ENCODE measurements at places on chromosomes 11 and 22.

DNA sequence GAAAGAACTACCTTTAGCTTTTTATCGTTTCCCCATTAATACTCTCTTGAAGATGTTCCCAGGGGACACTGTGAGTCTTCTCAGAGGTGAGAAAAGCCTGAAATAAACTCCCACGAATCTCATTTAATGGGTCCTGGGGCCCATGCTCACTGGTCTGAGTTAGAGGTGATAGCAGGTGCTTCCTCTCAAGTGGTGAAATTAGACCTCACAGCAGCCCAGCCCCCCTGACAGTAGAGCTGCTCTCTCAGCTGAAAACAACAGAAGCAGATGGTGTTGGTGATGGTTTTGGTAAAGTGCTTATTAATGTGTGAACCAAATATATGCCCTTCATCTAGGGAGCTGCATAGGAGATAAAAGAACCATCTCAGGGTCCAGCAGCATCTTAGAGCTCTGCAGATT is 76.8 kb upstream of the VPREB1 start:
- no peak for DNase-seq

GRCh38 chr22:48433647-48434046 is 1394.0 kb downstream of the BRD1 start:
- DNase-seq = peak; percentile 41

- peak; percentile 91 for DNase-seq
Observed at GRCh38 chr22:30890686-30891442, 77.7 kb downstream of the MORC2 start.

DNA sequence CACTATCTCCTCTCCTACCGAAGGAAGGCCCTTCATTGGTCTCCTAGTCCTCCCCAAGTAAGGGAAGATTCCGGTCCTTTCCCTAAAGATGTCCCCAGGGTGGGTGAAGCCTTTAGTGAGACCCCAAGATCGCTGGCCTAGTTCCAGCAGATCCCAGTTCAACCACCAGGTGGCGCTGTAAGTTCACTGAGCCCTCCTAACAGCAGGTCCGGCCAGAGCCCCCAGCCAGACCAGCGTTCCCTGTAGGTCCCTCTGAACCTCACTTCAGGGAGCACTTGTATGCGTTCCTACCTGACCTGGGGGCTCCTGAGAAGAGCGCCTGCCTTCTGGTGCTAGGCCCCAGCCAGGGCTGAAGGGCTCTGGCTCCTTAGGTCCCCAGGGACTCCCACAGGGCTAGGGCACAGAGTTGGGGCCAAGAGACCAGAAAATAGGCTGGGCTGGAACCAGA is 38.1 kb downstream of the LMO1 start:
- peak; percentile 87 for DNase-seq

DNA sequence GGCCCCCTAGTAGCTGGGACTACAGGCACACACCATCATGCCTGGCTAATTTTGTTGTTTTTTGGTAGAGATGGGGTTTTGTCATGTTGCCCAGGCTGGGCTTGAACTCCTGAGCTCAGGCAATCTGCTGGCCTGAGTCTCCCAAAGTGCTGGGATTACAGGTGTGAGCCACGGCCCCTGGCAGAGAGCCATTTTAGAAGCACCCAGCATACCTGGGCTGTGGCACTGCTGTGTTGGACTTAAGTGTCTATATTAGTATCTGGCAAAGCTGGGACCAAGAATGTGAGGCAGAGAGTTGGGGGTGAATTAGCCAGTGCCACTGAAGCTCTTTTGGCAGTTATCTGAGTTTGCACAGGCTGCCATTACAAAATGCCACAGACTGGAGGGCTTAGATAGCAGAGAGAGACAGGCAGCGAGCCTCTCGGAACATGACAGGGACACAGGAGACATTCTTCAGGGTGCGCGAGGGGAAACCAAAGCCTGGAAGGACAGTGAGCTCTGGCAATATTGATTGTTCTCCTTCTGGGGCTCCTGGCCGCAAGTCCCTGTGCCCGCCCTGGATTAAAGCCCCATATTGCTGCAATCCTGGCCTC is 87.7 kb upstream of the ALX4 start:
- no peak for DNase-seq

DNA sequence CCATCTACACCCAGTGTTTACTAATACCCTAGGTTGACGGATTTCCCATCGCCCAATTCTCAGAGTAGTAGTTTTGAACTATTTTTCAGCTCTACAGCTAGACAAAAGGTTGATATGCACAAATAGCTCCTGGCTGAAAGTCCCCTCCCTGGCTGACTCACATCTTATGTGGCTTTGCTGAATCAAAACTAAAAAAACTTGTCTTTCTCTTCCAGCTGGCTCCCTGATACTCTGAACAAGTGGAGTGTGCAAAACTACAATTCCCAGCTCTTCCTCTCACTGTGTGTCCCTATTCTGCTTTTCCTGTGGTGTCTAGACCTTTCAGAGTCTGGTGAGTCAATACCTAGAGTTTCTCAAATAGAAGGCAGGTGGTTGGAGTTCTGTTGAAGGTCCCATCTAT is 12.7 kb upstream of the LARGE1 start:
- DNase-seq = no peak

DNA sequence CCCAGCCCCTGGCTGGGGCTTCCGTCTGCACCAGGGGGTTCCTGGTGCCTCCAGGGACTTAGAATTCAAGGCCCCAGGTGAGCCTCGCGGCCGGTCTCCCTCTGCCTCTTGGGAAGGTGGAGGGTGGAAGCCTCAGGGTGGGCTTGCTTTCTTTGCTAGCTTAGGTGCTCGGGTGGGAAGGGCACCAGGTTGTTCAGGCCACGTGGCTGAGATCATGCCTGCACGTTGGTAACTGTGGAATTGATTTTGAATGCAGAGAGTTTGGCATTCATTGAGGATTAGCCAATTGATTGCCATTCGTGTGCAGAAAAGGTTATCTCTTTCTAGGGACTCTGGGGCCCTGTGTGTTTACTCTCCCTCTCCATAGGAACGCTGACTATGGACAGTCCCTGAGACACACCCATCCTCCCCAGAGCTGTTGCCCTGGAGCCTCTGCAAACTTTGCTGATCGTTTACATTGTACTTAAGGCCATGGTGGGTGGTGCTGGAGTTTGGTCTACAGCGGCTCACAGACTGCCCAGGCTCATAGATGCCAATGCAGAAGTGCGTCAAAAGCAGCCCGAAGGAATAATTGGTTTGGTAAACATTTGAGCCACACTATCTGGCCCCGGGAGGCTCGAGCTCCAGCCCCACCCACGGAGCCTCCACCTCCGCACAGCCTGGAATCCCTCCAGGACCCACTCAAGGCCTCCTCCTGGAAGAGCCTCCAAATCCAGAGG is 1457.7 kb downstream of the BRD1 start:
- DNase-seq = no peak

DNA sequence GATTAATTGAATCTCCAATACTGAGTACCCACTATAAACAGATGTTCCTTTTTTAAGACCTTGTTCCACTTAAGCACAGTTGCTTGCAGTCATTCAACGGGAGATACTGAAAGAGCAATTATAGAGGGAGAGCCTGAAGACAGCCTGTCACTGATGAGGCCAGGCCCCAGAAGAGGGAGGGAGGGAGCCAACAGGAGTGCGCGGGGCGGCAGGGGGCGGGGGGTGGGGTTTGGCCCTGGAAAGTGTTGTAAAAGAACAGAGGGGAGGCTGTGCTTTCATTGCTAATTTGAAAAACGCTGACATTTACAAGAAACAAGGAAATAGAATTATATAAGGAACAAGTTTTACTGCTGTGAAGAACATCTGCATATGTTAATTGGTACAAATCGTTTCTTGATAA is 53.1 kb downstream of the MAP6 start:
- no peak for DNase-seq

DNA sequence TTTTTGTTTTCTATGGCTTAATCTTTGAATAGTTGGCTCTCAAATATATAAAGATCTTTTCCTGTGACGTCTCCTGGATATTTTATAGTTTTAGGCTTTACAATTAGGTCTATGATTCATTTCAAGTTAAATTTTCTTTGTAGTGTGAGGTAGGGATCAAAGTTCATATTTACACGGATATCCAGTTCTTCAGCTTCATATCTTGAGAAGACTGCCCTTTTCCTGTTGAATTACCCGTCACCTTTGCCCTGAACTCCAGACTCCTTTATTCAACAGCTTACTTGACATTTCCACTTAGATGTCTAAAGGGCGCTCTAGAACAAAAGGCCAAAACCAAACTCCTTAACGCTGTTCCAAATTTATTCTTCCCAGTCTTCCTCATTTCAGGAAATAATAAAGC is 51.7 kb downstream of the TTC17 start:
- DNase-seq = no peak

- no peak for DNase-seq
Observed at GRCh38 chr11:113253406-113253805, 61.0 kb upstream of the TTC12 start.

- DNase-seq = no peak
Observed at GRCh38 chr22:31830721-31831070, 76.9 kb downstream of the DEPDC5 start.

- DNase-seq = no peak
Observed at GRCh38 chr11:110430267-110431050, 711 bp downstream of the FDX1 start.

DNA sequence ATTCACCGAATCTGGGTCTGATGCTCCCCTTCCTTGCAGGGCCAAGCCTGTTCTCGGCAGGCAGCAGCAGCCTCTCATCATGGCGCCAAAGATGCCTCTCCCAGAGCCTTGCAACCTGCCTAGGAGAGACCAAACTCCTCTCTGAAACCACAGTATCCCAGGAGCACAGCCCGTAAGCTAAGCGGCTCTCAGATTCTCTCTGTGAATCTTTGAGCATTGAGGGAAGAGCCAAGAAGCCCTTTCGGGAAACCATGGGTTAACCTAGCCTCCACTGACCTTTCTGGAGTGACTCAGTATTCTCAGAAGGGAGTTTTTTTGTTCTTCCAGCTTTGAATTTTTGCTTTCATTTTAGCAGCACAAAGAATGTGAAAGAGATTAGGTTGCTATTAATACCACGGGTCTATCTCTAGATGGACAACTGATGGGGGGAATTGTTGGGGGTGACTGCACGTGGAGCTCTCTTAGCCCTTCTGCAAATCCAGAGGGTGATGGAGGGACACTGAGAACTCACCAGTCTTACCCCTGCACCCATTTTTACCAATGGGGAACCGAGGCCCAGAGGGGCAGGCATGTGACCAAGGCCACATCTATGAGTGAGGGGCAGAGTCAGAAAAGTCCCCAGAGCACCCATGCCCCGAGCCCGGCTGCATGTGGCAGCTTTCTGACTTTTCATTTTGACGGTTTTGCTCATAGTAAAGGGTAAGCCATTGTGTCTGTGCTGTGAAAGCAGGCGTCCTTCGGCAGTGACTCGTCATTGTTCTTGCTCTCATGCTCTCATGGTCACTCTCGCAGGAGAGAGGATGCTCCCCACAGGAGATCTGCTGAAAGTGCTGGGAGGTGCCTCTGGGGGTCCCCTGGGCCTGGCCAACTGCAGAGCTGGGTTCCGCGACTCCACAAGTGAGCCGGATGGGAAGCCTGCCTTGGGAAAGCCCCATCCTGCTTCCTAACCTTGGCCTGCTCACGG is 36.0 kb downstream of the IRAG1 start:
- no peak for DNase-seq

GRCh38 chr11:27159335-27159679 is 118.7 kb downstream of the BBOX1 start:
- DNase-seq = no peak

DNA sequence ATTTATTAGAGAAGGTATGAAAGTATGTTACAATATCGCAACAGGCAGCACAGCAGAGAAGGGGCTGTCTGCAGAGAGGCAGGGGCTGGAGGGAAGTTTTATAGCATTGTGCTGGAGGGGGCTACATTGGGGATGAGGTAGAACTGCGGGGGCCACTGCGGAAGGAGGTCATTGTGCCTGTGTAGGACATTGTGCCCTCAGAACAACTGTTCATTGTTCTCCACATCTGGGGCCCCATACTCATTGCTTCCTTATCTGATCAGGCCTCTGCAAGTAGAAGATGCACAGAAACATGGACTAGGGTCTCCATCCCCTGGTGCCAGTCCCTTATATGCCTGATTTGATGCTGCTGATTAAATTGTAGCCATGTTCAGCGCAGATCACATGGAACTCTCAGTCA is 12.1 kb downstream of the NADSYN1 start:
- DNase-seq = no peak

DNA sequence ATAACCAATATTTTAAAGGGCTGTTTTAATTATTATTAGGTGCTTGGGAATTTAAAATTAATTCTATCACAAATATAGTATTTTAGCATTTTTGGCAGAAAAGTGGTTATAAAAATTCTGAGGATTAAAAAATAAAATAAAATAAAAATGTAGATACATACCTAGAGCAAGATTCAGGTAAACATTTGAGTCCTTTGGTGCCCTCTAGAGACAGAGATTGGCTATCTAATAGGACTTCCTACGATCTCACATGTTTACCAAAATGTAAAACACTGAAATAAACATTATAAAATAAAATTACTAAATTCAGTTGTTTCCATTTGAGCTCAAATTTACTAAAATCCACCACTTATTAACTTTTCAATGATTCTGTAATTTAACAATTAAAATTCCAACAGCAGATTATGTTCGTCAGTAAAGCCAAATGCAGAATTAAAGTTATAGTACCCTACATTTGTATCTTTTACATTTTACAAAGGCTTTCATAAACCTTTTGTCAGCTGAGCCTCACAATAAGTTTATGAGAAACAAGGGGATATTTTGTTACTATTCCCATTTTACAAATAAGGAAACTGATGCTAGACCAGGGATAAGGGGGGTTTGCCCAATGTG is 27.7 kb downstream of the SLC36A4 start:
- DNase-seq = no peak

DNA sequence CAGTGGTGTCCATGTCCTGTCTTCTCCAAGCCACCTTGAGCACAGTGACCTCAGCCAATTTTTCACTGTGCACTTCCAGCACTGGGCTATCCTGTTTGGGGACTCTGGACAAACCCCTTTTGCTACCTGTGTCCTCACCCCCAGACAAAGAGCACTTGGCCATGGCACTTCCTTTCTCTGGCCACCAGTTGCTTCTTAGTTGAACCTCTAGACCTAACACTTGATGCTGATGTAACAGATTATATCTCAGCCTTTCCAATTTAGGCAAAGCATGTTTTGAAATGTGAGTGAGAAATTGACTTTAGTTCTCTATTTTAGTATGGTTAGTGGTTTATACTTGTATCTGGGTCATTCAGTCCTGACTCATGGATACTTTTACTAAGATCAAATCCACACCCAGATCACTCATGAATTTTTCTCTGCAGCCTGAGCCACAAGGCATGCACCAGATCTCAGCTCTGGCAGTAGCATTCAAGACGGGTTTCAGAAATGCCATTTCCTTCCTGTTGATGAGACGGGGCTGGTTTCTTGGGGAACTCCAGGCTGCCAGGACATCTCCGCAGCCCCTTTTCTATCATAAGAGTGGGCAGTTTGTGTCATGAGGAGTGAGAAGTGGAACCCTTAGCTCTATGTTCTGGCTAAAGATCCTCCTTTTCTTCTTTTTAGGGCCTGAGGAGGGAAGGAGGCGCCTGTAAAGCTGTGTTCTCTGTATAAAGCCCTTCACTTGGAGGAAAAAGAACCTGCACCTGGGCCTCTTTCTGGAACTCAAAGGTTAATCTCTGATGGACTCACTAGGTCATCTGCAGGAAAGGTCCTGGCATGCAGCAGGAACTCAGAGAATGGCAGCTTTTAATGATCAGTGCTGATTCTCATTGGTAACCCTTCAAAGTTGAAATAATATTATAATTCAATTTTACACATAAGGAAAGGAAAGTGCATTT is 185.6 kb upstream of the TENM4 start:
- DNase-seq = no peak

GRCh38 chr11:68200639-68201038 is 12.5 kb downstream of the KMT5B start:
- DNase-seq = no peak

GRCh38 chr11:61037441-61038093 is 64.7 kb upstream of the CD5 start:
- peak; percentile 58 for DNase-seq

GRCh38 chr11:55634813-55635212 is at the start of gene OR4P4:
Gene OR4P4 (plus strand): TSS chr11:55635113.
- no peak for DNase-seq

GRCh38 chr11:30471244-30471643 is 114.9 kb downstream of the MPPED2 start:
- no peak for DNase-seq
